Stimulated activated CD8-positive, alpha-beta memory T cell treated with anti-CD3 and anti-CD28 coated beads, Interleukin-15, amount 100 ng/mL, for 1 hour (primary cell): ENCODE measurements at places on chromosomes 5 and 9.

GRCh38 chr5:81533629-81534405 is 139.9 kb upstream of the ACOT12 start:
- no peak for DNase-seq

GRCh38 chr9:70625078-70625477 is 210.6 kb upstream of the KLF9 start:
- no peak for DNase-seq

DNA sequence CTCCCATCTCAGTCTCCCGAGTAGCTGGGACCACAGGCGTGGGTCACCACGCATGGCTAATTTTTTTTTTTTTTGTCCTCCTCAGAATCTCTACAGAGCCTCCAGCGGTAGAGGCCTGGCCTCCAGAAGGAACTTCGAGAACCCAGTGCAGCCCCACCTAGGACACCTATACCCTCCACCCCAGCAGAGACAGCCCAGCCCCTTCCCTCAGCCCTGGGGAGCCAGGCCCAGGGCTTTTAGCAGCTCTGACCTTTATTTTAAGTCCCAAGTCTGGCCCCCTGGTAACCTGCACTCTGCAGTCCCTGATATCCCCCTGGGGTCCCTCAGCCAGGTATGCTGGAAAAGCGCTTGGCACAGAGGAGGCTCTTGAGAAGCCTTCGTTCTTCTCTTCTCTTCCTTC is 5.2 kb downstream of the GLIPR2 start:
- no peak for DNase-seq

- DNase-seq = no peak
Measured at GRCh38 chr5:168822745-168823281, 243.6 kb upstream of the PANK3 start.

DNA sequence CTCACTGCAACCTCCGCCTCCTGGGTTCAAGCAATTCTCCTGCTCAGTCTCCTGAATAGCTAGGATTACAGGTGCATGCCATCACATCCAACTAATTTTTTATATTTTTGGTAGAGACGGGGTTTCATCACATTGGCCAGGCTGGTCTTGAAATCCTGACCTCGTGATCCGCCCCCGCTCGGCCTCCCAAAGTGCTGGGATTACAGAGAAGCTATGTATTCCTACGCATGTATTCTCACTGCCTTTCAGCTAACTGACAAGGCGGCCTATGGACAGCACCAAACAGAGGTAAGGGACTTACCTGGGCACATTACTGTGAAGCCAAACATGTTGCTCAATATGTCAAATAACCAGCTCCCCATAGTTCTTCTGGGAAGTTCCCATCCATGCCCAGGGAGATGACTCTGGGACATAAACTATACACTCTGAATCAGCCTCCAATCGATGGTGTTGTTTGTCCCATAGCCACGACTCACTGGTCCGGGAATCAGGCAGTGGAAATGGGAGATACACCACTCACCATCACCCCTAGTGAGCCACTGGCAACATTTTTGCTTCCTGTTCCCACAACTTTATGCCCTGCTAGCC is 114.6 kb downstream of the SYK start:
- no peak for DNase-seq

- no peak for DNase-seq
Measured at GRCh38 chr9:137070906-137071275, 534 bp upstream of the SAPCD2 start.
